Right lung (tissue), 10 donors: ENCODE measurements at places on chromosomes 5 and 9.

DNA sequence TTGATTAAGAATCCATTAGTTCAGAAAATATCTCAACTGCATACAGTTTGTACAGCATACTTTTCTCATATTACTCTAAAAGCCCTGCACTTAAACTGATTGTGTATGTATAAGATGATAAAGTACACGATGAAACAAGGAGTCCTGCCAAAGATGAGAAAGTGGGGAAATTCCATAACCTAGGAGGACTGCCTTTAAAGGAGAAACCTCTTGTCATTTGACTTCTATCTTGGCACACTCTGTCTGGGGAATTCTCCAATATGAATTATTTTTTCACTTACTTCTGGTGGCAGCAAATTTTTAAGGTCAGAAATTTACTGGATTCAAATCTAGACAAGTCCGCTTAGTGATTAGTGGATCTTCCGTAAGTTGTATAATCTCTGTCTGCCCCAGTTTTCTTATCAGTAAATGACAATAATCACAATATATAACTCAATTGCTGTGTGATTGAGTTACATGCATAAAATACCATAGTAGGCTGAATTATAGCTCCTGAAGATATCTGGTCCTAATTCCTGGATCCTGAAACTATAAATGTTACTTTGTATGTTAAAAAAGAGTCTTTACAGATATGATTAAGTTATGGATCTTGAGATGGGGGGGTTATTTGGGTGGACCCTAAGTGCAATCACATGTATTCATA is 17.0 kb upstream of the ISOC1 start:
- no peak for DNase-seq

DNA sequence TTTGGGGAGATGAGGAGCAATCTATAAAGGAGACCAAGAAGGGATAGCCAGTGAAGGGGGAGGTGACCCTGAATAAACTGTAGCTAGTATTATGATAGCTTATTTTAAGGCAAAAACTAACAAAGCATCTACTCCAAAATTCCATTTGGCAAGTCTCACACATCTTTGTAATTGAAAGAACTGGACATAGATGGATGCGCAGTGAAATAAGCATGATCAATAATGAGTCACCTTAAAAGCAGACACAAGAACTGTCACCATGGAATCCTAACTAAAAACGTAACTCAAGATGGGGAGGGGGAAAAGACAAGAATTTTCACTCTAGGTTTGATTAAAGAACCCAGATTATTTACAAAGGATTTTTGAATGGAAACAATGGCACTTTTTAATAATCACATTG is 164.5 kb downstream of the MED27 start:
- DNase-seq: no peak

- no peak for DNase-seq
These were observed 20.5 kb upstream of the NDST1 start for GRCh38 chr5:150487199-150488061.

GRCh38 chr5:96117771-96118651 is 156.4 kb upstream of the ELL2 start:
- DNase-seq: no peak

DNA sequence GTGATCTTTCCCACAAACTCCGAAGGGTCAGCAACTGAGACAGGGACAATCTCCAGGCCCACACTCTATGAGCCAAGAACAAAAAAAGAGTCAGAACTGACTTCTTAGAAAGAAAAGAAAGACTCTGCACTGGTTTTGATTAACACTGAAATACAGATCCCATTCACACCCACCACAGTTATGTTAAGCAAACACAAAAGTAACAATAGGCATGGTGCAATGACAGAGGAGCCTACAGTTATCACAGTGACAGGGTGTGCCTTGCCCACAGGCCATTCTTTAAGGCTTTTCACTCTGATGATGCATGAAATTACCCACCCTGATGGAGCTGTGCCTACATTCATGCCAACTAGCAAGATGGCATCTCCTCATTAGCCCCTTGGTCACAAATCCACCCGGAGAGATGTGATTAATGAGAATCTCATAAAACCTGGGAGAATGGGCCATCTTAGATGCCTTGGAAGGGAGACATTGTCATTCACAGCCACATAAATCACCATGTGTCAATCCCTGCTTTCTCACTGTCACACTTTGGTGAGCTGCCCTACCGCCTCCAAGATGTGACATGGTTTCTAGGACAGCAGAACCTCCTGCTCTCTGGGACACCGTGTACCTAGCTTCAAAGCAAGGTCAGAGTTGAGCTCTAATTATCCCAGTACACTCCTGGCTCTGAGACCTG is 27.6 kb upstream of the FSTL4 start:
- no peak for DNase-seq

DNA sequence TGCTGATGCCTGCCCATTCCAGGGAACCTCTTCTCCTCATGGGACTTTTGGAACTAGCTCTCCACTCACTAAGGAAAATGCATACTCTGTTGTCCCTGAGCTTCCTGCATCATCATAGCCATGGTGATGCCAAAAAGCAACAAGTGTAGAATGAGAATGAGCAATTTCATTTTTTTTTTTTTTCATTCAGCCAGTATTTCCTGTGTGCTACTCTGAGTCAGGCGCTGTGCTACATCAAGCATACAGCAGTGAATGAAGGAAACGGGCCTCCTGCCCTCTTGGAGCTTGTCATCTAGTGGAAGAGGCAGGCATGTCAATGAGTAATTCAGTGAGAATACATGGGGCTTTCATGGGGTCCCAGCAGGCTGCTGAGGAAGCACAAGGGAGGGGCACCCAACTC is 483.1 kb downstream of the BNC2 start:
- DNase-seq: no peak

DNA sequence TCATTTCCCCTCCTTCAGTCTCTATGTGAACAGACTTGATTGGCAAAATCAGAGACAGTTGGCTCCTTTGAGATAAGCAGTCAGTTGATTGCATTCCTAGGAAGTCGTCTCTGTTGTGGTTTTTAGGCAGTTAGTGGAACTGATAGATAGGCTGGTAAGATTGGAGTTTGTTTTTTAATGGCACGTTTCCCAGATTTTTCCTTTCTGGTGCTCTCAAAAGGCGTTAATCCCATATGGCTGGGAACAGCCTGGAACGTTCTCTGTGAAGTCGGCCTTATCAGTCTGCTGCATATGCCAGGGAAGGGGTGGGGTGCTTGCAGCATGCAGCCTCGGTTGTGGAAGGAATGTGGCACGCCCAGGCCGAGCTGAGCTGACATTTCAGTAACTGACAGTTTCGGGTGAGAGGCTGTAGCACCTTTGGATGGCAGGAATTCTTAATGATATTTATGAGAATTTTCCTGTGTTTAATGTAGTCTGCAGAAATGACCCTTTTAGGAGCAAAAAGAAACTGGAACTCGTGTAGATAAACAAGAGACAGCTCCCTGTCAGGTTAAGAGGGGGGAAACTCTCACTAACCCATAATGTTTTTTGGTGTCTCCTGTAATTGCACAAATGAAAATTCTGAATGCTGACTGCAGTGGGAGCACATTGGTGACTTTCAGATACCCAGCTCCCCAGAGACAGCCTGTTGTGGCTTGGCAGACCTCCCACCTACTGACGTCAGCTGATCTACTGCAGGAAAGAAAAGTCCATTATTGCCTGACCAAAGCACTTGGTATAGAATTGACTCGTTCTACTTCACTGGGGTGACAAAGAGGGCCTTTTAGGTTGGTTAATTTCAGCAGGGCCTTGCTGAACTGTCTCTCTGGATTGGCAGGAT is 6.3 kb downstream of the SPTAN1 start:
- DNase-seq: peak; percentile 66

DNA sequence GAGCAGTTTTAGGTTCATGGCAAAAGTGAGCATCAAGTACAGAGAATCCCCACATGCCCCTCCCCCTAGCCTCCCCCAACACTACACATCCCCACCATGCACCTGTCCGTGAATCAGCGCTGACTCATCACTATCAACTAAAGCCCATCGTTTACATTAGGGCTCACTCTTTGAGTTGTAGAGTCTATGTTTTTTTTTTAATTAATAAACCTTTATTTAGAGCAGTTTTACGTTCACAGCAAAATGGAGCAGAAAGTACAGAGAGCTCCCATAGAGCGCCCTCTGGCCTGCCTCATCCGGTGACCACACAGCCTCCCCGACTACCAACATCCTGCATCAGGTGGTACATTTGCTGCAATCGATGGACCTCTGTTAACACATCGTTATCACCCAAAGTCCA is 47.9 kb upstream of the UNC5A start:
- no peak for DNase-seq

DNA sequence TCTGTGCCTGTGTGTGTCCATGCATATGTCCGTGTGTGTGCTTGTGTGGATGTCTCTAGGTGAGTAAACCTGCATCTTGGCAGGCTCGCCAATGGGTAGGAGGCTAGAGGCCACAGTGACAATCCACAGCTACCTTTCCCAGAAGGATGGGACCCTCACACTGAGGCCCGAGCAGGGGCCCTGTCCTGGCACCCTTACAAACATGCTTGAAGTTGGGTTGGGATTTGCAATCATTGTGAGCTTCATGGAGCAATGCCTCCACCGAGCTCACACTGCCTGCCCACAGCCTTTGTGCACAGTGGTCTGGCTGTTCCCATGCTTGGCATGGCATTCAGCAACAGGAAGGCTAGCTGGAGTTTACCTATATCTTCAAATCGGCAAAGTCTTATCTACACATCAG is 311.1 kb upstream of the IRX1 start:
- no peak for DNase-seq

DNA sequence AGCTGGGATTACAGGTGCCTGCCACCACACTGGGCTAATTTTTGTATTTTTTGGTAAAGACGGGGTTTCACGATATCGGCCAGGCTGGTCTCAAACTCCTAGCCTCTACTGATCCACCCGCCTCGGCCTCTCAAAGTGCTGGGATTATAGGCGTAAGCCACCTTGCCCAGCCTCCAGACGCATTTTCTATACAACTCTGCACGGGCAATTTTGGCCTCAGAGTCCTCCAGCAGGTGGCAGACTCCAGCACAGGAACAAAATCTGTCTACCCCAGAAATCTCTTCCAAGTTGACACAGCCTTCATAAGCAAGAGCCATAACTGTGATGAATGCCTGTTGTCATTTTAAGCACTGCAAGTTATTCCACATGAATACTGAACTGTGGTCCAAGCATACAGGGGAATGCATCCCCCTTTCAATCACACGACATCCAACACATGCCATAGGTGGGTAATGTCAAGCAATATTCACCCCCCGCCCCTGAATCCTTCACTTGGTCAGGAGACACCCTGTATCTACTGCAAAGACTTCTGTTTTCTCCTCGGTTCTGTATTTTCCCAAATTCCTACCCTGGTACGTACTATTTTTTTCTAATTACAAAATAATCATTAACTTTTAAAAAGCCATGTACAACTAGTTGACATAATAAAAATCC is 50.8 kb downstream of the ALDH7A1 start:
- DNase-seq: no peak

DNA sequence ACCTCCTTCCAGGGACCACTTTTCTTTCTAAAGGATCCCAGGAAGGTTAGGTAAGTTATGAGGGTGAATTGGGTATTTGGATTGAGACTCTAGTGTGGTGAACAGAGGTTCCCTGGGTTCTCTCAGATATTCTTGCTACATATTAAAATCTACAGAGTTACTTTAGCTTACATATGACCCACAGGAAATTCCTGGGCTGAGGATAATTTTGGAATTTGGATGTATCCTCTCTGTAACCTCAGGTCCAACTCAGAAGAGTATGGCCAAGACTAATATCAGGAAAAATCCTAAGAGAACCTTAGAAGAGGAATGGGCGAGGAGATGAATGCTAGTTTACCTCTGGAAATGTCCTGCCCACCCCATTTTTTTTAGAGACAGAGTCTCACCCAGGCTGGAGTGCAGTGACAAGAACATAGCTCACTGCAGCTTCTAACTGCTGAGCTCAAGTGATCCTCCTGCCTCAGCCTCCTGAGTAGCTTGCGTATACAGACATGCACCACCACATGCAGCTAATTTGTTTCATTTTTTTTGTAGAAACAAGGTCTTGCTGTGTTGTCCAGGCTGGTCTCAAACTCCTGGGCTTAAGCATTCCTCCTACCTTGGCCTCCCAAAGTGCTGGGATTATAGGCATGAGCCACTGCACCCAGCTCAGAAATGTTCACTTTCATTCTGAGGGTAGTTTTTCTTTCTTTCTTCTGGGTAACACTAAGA is 196.4 kb downstream of the ARHGEF28 start:
- DNase-seq: no peak

DNA sequence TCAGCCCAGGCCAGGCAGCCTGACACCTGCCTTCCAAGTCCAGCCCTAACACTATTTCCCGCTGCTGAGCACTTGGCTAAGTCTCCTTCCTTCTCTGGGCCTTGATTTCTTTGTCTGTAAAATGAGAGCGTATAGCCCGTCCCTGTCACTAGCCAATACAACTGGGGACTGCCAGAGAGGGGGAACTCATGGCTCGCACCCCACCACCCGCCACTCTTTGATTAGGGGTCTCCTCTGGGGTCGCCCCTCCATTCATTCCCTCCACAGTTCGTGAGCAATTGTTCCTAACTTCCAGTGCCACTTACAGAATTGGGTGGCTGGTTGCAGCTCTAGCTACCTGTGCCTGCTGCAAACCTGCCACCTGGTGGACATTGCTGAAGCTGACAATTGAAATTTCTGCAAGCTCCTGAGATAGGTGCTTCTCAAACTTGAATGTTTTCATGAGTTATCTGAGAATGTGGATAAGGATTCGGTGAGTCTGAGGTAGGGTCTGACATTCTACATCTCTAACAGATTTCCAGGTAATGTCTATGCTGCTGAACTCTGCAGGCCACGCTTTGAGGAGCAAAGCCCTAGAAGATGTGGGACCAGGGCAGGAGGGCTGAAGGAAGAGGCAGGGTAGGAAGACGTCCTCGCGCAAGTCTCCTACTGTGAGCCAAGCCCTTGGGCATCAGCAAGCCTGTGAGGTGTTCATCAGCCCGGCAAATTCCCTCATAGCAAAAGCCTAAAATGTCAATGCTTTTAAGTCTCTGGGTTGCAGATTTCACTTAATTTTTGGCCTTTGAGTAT is 13.3 kb upstream of the RECK start:
- peak; percentile 51 for DNase-seq

DNA sequence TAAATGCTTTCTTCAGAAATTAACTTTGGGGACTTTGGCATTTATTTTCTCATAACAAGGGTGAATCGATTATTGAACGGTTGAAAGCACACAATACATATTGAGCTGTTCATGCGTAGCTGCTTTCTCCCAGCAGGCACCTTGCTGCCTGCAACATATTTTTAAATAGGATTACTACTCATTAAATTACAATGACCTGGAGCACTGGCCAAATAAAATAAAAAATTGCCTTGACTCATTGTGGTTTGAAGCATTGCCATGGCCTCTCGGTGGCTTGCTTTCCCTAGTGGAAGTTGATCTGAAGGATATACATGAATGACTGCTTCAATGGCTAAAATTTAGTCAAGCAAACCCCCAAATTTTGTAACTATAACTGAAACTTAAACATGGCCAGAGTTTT is 181.6 kb upstream of the NUDT12 start:
- DNase-seq: no peak

DNA sequence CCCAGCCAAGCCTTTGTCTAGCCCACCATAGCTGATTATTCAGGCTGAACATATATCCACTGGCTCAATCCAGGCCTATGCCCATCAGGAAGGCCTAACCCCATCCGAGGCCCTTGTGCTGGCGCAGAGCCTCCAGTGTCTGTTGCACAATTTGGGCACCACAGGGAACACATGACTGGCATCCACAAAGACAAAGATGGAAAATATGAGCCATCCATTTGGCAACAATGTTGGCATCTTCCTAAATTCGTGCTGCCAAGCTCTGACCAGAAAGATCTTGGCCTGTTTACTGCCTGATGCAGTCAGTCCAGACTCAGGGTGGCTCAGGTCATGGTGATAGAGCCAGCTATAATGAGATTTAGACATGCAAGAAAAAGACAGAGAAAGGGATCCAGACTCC is 233.8 kb downstream of the PIK3R1 start:
- DNase-seq: no peak

- DNase-seq: no peak
These were observed 45.4 kb downstream of the HACD4 start for GRCh38 chr9:20985851-20986600.
